Stimulated activated CD8-positive, alpha-beta memory T cell treated with anti-CD3 and anti-CD28 coated beads, Interleukin-7, amount 100 ng/mL, for 24 hours (primary cell): ENCODE measurements at places on chromosomes 13 and 19.
A peak's percentile ranks its signal among the peaks of the same experiment; 100 is the strongest.

DNA sequence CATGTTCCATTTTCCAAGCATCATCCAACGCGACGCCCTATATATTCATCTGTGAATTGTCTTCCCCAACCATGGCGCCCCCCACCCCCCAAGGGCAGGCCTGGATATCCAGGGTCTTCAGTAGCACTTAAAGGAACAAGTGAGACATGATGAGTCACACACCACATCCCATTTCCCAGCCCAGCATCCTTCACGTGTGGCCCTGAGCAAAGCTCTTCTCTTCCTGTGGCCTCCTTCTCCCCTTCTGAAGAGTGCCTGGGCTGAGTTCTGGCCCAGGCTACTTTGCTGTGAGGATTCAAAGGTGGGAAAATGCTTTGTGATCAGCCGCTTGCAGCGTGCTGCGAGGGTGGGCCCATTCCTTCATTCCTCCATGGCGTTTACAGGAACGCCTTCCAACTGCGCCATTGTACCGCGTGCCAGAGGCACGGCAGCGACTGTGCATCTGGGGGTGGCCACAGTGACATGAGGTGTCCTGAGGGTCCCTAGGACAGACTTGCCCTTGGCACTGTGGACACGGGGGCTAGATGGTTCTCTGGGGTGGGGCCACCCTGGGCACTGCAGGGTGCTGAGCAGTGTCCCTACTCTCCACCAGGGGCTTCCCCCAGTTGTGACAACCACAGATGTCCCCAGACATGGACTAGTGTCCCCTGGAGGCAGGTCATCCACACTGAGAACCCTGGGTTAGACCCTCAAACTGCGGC lies 11.7 kb downstream of the PLIN4 start:
- no peak for DNase-seq

- no peak for DNase-seq
These were observed 41.1 kb upstream of the CHST8 start for GRCh38 chr19:33580645-33581037.

DNA sequence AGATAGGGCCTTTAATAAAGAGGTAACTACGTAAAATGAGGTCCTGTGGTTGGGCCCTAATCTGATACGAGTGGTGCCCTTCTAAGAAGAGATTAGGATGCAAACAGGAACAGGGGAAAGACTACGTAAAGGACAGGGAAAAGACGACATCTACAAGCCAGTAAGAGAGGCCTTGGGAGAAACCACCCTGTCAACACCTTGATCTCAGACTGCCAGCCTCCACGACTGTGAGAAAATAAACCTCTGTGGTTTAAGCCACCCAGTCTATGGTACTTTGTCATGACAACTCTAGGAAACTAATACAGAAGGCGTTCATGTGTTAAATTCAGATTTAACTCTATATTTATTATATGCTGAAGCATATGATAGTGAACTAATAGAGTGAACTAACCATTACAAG lies 566.3 kb downstream of the UQCRFS1 start:
- no peak for DNase-seq

- peak; percentile 8 for DNase-seq
These were observed at the start of gene INSR for GRCh38 chr19:7293762-7294557. INSR (minus strand) TSS chr19:7294414; CDS start chr19:7293891, 523 bp downstream.

DNA sequence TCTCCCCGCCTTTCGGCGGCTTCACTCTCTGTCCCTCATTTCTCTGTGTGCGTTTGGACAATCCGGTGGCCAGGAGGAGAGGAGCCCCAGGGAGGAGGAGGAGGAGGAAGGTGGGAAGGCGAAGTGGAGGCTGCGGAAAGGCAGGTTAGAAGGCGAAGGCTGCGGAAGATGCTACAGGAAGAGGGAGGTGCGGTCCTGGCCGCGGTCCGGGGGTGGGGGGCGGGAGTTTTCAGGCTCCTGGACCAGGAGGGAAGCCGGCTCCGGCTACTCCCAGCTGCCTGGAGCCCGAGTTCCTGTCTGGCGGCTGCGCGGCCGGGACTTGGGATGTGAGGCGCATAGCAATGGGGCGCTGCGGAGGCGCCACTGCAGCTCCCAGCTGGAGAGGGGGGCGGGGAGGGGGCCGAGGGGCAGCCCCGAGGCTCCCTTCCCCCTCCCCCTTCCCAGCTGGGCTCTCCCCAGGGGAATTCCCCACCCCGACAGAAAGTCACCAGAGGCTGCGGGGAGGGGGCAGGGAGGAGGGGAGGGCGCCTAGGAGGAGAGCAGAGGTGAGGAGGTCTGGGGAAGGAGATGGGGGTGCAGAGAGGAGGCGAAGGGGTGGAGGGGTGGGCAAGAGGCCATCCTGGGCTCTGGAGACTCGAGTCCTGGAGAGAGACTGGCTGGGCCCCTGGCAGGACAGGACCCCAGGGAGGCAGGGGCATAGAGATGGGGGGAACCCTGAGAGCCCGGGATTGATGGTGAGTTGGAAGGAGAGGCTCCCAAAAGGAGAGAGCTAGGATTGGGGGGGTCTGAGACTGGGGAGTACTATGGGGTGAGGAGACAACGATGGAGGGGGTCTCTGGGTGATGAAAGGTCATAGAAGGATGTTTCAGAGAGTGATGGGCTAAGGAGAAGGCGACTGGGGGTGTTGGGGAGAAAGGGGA lies 2.0 kb downstream of the LRRC4B start:
- DNase-seq, result no peak

DNA sequence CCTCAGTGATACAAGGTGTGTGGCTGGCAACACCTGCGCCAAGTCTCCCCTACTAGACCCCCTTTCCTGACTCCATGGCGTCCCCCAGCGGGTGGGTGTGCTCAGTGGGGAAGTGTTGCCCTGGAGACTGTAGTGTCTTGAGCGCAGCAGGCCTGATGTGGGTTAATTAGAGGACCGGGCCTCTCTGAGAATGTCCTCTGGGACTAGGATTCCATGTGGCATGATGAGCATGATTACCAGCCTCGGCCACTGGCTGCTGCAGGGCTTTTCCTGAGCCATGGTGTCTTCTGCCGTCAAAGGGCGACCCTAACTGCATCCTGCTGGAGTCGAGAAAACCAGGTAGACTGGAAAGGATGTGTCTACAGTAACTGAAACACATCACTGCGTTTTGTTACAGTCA lies 28.1 kb downstream of the MICOS13 start:
- DNase-seq, result no peak

- no peak for DNase-seq
These were observed 543.0 kb downstream of the IRS2 start for GRCh38 chr13:109243311-109243951.

- DNase-seq, result no peak
These were observed 43.2 kb upstream of the TPM4 start for GRCh38 chr19:16033136-16033530.

GRCh38 chr19:55484593-55485438 lies at the start of gene NAT14:
NAT14 (plus strand) TSS chr19:55485188; CDS start chr19:55485709, 521 bp downstream.
- peak; percentile 40 for DNase-seq

DNA sequence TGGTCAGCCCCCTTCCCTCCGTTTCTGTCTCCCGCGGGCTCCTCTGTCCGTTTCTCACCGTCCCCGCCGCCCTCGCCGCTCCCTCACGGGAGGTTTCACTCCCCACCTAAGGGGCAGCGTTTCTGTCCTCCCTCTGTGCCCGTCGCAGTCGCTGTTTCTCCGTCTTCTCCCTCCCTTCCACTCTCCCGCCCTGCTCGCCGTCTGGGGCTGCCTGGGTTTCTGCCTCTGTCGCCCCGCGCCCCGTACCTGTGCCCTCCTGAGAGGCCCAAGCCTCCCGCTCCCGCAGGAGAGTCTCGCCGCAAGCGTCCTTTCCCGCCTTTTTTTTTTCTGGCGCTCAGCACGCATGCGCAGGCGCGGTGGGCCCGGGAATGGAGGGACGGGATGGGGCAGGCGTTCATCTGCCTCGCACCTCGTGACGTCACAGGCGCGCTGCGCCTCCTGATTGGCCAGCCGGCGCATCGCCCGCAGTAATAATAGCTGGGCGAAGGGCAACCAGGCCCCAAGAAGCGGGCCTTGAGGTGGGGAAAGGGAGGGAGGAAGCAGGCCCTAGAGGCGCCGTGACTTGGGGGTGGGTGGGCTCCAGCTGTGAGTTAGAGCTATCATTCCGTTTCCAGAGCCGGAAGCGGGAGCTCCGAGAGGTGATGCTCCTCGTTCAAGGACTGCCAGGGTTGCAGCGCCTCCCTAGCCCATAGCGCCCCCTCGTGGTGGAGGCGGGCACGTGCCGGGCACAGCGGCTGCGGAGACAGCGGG lies 15.4 kb downstream of the SSC5D start:
- peak; percentile 89 for DNase-seq

GRCh38 chr13:92836171-92836570 lies 390.4 kb upstream of the GPC6 start:
- DNase-seq, result no peak

DNA sequence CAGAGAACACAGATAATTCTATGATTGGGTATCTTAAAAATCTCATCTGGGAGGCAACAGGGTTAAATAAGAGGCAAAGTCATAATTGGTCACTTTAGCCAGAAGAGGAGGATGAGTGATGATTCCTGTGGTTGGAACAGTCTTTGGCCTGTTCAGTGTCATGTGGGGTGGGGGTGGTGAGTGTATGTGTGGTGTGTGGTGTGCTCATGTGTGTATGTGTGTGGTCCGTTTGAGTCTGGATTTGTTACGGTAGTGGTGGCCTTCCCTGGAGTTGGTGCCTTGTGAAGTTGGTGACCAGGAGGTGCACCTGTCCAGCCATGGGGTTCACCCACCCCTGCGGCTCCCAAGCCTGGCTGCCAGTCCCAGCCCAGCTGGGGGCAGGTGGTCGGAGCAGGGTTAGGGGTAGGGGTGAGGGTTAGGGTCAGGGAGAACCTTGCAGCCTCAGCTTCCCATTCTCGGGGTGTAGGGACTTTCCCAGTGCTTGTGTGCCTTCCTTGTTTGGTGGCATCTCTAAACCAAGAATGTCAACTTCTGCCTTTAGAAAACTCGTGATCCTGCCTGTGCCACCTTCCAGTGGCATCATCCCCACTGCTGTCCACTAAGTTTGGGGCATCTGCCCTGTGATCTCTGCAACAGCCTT lies 97.5 kb downstream of the RAB20 start:
- no peak for DNase-seq

DNA sequence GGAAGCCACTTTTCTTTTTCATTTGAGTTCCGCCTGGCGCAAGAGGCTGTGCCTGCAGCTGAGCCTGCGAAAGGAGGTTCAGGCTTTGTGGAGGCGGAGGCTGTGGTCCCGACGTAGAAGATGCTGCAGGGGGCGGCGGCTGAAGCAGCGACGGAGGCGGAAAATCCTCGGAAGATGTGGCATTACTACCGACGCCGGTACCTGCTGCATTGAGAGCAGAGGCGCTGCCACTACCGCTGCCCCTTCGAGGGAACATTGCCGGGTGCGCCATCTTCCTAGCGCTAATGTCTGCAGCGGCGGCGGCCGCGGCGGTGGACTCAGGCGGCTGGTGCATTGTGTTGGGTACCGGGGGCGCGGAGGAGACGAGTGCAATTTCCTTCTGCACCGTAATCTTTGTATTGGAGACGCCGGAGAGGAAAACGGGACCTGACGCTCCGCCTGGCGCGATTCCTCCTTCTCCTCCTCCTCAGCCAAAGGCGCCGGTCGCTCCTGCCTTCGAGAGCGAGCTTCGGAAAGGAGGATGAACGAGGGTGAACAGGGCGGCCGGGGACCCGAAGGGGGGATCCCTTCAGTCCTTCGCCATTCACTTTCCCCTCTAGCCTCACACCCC lies at the start of gene TSC22D1:
TSC22D1 (minus strand) TSS at position 590 of the 610 bp plus-strand sequence; CDS start at position 334, 256 bp downstream.
- peak; percentile 23 for DNase-seq

GRCh38 chr13:26881154-26881553 lies 120.6 kb upstream of the GPR12 start:
- no peak for DNase-seq

- DNase-seq, result no peak
These were observed 5.3 kb downstream of the CARM1 start for GRCh38 chr19:10876459-10877240.

GRCh38 chr13:27929868-27930267 lies 10.1 kb downstream of the PDX1 start:
- no peak for DNase-seq

DNA sequence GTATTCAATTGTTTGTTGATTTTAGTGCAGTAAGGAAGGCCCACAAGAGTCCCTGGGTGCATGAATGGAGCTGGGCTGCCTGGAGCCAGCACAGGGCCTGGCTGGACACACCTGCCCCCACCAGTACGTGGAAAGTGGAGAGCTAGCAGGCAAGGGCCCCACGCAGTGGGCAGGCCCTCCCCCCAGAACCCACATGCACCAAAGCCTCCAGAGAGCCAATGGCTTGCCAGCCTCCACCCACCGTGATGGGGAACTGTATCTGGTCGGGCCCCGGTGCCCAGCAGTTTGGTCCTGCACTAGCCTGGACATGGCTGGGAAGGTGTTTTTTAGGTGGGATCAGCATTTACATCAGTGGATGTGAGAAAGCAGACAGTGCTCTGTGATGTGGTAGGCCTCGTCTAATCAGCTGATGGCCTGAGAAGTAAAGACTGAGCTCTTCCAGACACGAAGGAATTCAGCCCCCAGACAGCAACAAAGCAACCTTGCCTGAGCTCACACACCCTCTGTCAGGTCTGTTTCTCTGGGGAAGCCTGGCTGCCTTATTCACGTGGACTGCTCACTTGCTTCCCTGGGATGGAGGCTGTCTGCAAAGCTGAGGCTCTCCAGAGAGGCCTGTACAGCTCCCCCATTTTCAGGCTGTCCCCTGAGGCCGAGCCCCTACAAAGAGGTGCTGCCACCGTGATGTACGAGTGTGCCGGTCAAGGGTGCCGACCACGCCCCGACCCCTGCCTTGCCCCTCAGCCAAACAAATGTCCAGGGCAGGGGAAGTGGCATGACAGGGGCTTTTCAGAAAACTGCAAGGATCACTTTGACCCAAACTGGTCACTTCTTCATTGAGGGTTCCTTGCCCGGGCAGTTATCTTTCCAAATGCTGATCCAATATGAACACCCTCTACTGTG lies 27.5 kb downstream of the RAB20 start:
- no peak for DNase-seq

DNA sequence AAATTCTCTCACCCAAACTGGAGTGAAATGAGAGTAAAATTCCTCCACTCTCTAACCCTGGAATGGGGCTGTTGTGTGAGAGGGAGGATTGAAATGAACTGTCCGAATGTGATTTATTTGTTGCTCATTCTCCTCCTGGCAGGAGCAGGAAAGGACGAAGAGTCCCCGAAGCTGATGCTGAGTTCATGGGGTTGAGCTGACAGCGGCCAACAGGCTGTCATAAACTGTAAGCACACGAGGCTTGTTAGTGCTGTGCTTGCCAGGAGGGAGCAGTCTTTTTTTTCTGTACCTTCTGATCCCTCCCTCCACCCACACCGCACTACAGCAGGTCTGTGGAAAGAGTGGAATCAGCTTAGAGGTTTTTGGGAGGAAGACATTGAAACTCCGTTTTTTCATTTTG lies 33.1 kb upstream of the ZNF331 start:
- DNase-seq, result no peak

DNA sequence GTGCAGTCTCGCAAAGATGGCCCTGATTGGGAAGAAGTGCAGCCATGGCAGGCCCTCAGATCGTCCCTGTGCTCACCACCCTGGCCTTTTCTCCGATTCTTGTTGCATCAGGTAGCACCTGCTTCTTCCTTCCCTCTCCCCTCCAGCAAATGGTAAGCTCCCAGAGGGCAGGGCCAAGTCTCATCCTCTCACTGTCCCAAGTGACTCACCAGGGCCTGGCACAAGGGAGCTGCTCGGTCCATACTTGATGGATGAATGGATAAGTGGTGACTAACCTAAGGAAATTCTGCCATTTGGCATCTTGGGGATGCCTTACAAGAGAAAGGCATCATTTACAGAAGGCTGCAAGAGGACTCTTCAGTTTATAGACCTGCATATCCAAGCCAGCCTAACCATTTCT lies 84.9 kb downstream of the ZIC5 start:
- no peak for DNase-seq

GRCh38 chr19:48833977-48834376 lies 2.3 kb downstream of the HSD17B14 start:
- no peak for DNase-seq

- no peak for DNase-seq
These were observed 14.9 kb upstream of the IL4I1 start for GRCh38 chr19:49911381-49912145.
